Activated naive CD4-positive, alpha-beta T cell treated with anti-CD3 and anti-CD28 coated beads, Interleukin-2, amount 50 U/mL, for 72 hours (primary cell): ENCODE measurements at places on chromosomes 4 and X. TPM values are rescaled to one million over a fixed set of nuclear protein-coding genes. Genes with fewer than 3 reads are reported as not detected.

The CBLL2 gene
- total RNA-seq = not detected

The RASGEF1B gene
- total RNA-seq = 10.8 TPM

The KIT gene
- total RNA-seq = 0.73 TPM

The PRR32 gene
- not detected for total RNA-seq

The RENBP gene
- total RNA-seq = 16.1 TPM

The RPS6KA6 gene
- 0.16 TPM for total RNA-seq

The CFP gene
- 11.1 TPM for total RNA-seq

The DCAF12L1 gene
- not detected for total RNA-seq

The HS3ST1 gene
- not detected for total RNA-seq

The GPR82 gene
- not detected for total RNA-seq

The DGAT2L6 gene
- total RNA-seq = not detected

The COX7B2 gene
- total RNA-seq = not detected

The SERTM2 gene
- not detected for total RNA-seq

The BST1 gene
- total RNA-seq = 0.39 TPM

The CD40LG gene
- 134 TPM for total RNA-seq

The RAB40AL gene
- not detected for total RNA-seq

The IQCM gene
- not detected for total RNA-seq

The ADH1C gene
- not detected for total RNA-seq

The SLIT2 gene
- total RNA-seq = not detected

The S100P gene
- total RNA-seq = not detected

The FGF5 gene
- total RNA-seq = not detected

The RAI2 gene
- 0.29 TPM for total RNA-seq

The MAGIX gene
- total RNA-seq = 3.6 TPM

The ARHGAP36 gene
- total RNA-seq = not detected

The CDKN2AIP gene
- total RNA-seq = 34.1 TPM

The NUDT10 gene
- 1.2 TPM for total RNA-seq

The PRDM5 gene
- 0.25 TPM for total RNA-seq

The CDS1 gene
- 0.07 TPM for total RNA-seq

The NPY2R gene
- not detected for total RNA-seq

The ADH7 gene
- not detected for total RNA-seq

The PTTG2 gene
- 0.78 TPM for total RNA-seq

The DHRSX gene
- total RNA-seq = 16.4 TPM

The SLITRK2 gene
- total RNA-seq = not detected

The ADH6 gene
- total RNA-seq = not detected

The HUWE1 gene
- 505 TPM for total RNA-seq

The BEX4 gene
- total RNA-seq = 11.8 TPM

The PDGFC gene
- not detected for total RNA-seq

The CDKL5 gene
- 1.1 TPM for total RNA-seq

The PABPC5 gene
- not detected for total RNA-seq

The PLP1 gene
- not detected for total RNA-seq

The BEND2 gene
- total RNA-seq = not detected

The RBMX gene
- 220 TPM for total RNA-seq
